ENCODE measurements at places on chromosomes 4 and X.
A peak's percentile ranks its signal among the peaks of the same experiment; 100 is the strongest.

- DNase-seq, result no peak
Observed at GRCh38 chr4:76147454-76148141, 599 bp downstream of the NUP54 start.

- DNase-seq, result no peak
Observed at GRCh38 chrX:13691841-13692371, 3.0 kb downstream of the RAB9A start.

GRCh38 chrX:39204353-39204752 is 403.1 kb downstream of the MID1IP1 start:
- no peak for DNase-seq

DNA sequence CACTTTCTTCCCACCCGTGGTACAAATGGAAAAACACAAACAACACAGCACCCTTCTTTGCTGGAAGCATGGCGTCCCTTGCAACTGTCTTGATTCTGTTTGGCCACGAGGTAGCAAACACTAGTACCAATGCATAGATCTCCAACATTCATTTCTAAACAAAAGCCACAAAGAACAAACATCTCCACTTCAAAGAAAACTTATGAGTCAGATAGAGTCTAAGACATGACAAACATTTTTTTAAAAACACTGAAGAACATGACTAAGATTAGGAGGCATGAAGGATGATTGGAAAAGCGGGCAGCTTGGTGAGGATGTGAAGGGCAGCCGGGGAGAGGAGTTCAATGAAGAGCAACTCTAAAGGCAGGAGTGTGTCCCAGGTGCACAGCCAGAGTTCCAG is 197.6 kb upstream of the FAM9B start:
- no peak for DNase-seq

- no peak for DNase-seq
Observed at GRCh38 chr4:10438924-10439323, 18.3 kb downstream of the ZNF518B start.

DNA sequence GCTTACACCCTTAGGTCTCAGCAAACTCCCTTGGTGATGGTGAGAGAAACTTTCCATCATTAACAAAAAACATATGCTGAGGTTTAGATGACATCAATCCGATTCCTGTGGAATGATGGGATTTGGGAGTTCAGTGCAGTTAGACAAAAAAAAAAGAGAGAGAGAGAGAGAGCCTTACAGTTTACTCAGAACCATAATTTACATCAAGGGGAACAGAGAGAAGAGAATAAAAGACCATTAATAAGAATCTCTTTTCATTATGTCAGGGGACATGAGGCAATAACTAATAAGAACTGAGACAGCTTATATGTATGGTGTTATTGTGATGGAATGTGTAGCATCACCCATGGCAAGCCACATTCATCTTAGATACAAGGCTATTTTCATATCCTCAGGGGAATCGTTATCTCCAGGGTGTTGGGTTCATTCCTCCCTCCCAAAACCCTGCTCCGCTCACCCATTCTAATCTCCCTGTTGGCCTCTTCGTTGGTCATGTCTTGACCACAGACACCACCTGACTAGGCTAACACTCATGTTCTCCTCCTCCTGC is 175.7 kb upstream of the MXRA5 start:
- no peak for DNase-seq

GRCh38 chrX:104105330-104106262 is 6.7 kb upstream of the ZCCHC18 start:
- DNase-seq, result no peak

DNA sequence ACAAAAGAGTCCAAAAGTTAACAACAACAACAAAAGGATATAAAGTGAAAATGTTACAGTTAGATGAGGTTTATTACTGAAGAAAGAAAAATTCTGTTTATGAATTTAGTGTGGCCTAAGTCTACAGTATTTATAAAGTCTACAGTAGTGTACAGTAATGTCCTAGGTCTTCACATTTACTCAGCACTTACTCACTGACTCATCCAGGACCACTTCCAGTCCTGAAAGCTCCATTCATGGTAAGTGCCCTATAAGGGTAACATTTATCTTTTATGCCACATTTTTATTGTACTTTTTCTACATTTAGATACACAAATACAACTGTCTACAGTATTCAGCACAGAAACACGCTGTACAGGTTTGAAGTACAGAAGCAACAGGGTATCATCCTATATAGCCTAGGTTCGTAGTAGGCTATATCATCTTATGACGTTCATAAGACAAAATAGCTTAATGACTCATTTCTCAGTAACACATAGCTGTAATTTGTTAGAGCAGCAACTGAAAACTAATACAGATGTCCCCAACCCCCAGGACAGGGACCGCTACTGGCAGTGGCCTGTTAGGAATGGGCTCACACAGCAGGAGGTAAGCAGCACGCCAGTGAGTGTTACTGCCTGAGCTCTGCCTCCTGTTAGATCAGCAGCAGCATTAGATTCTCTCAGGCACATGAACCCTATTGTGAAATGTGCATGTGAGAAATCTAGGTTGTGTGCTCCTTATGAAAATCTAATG is 61.3 kb downstream of the CENPC start:
- DNase-seq, result no peak

DNA sequence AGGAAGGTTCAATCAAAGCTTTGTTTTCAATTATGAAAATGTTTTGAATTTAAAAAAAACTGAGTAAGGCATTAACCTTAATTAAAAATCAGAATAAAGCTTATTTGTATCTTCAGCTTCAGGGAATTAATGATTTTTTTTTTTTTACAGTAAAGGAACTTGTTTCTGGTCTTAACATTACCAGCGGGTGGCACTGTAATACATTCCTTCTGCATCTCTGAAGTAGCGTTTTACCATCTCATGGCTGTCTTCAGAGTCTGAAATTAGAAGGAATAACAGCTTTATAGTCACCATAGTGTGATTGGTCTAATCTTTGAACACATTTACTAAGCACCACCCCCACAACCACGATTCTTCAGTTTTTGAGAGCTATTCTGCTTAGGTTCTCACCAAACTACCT is 102.6 kb downstream of the IL1RAPL2 start:
- DNase-seq, result no peak

DNA sequence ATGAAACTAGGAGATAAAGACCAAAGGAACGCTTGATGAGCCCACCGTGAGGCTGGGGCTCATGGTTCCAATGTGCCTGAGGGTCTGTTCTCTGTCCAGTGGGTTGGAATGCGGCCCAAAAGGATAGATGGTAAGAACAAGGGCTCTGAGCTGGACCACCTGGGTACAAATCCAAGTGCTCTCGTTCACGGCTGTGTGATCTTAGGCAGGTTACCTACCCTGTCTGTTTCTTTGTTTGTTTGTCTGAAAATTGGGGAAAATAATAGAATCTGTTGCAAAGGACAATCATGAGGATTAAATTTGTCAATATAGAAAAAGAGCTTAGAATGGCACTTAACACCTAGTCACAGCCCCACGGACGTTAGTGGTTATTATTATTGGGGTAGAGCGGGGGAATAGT is 36.0 kb downstream of the SMIM20 start:
- DNase-seq, result no peak

DNA sequence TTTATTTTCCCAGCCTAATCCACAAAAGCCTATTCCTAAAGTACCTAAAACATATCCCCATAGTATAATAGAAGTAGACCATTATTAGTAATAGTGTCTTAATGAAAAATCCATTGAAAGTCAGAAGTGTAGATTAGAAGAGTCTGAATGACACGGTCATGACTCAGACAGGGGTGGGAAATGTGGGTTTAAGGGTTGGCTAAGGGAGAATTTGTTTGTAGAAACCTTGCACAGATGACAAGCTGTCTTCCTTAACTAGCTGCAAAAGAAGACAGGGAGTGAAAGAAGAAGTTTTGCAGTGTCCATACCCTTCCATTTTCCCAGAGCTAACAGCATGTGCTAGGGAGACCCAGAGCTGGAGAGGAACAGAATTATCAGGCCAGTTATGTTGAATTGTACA is 242.7 kb upstream of the ETNPPL start:
- DNase-seq, result no peak

- no peak for DNase-seq
Observed at GRCh38 chrX:133999031-133999705, 13.8 kb upstream of the GPC3 start.

- DNase-seq, result peak; percentile 2
Observed at GRCh38 chr4:75995727-75996126, 5.0 kb upstream of the SDAD1 start.

DNA sequence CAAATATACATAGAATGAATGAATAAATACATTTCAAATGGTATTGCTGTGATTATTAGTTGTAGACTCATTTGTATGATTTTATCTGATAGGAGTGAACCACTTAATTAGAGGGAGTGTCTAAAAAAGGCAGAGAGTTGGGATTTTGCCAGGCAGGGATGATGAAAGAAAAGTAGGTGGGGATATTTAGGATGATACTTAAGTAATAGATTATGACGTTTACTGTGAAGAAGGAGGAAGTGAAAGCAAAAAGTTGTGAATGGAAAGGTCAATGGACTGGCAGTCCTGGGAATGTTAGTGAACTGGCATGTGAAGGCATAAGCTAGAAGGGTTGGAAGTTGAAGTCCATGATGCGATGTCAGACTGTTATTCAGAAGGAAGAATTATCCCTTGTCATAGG is 917.1 kb downstream of the RAPGEF2 start:
- no peak for DNase-seq

GRCh38 chrX:134004084-134004483 is 18.7 kb upstream of the GPC3 start:
- DNase-seq, result no peak

- no peak for DNase-seq
Observed at GRCh38 chrX:5748586-5749150, 480.0 kb downstream of the NLGN4X start.

GRCh38 chr4:113026556-113026955 is 22.9 kb upstream of the ANK2 start:
- DNase-seq, result no peak

All from NCI-H1436 treated with DMSO at 0.1 percent for 48 hours (cell line).